HepG2 (cell line): ENCODE measurements at places on chromosomes 13 and 19. TPM values are rescaled to one million over a fixed set of nuclear protein-coding genes. Genes with fewer than 3 reads are reported as not detected.

The MEIOSIN gene
- polyA plus RNA-seq, result not detected in 2 replicates

The ERICH4 gene
- 0.38 and 0.40 TPM in 2 replicates for polyA plus RNA-seq

The ZNF534 gene
- 0.08 TPM in 1 of 2 replicates, not detected in the other for polyA plus RNA-seq

The DMPK gene
- polyA plus RNA-seq, result 8.8 and 12.5 TPM in 2 replicates

The LGI4 gene
- 2.8 and 4.2 TPM in 2 replicates for polyA plus RNA-seq

The TEKTIP1 gene
- polyA plus RNA-seq, result not detected in 2 replicates
